ENCODE measurements at places on chromosomes 5 and 9. TPM values are rescaled to one million over a fixed set of nuclear protein-coding genes. Genes with fewer than 3 reads are reported as not detected.

SCGB3A2 gene
- total RNA-seq: not detected

MORN5 gene
- not detected for total RNA-seq

DDX4 gene
- not detected for total RNA-seq

ANKRD18A gene
- not detected for total RNA-seq

GEMIN5 gene
- 20.1 TPM for total RNA-seq

ITGA1 gene
- 62.3 TPM for total RNA-seq
